ENCODE measurements at places on chromosomes 3 and 15.

GRCh38 chr3:33936171-33936920 is 137.9 kb downstream of the PDCD6IP start:
- no peak for DNase-seq

DNA sequence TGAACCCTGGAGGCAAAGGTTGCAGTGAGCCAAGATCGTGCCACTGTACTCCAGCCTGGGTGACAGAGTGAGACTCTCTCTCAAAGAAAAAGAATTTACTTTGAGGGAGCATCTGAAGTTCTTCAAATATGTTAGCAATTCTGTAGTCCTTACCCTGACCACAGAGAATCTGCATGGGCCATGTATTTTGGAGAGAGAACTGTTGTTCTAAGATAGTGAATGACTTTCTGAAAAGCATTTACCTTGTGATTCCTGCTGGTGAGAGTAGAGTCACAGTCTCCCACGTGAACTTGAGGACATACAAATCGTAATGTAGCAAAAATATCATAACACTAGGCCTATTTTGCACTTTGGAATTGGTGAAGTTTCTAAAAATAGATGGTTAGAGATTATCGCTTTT is 3.9 kb downstream of the BRK1 start:
- no peak for DNase-seq

DNA sequence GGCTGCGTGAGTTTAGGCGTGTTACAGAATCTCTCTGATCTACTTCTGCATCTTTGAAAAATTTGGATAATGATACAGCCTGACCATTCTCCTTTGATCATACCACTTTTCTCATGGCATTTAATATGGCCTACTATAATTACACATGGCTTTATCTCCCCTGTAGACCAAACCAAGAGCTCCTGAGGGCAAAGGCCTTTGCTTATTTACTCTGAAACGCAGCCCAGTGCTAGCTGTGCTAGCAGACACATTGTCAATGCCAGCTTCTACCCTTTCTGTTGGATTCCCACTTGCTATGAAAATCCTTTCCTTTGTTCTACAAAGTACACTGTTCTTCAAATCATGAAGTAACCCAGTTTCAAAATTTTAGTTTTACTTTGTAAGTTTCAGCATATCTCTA is 16.5 kb upstream of the VGLL4 start:
- DNase-seq: no peak

DNA sequence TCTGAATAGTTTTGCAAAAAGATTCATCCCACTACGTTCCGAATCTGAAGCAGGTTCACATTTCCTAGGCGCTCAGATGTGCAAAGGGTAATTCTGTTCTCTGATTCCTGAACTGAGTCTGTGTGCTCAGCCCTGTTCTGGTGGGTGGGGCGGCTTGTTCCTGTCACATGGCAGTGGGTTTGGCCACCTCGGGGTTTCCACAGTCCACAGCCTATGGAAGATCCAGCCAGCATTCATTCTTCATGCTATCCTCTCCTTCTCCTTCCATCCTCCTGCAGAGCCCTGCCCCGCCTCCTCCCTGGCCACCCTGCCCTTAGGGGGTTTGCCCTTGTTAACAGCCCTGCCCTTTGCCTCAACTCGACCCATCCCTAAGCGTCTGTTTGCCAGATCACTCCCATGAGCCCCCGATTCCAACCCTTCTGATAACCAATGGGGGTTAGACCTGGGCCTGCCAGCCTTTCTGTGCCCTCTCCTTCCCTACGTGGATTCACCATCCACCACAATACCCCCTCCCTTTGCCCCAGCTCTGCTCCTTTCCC is 31.0 kb downstream of the PRR20G start:
- DNase-seq: no peak

- no peak for DNase-seq
These were observed 76.2 kb downstream of the IMPG2 start for GRCh38 chr3:101244212-101244575.

DNA sequence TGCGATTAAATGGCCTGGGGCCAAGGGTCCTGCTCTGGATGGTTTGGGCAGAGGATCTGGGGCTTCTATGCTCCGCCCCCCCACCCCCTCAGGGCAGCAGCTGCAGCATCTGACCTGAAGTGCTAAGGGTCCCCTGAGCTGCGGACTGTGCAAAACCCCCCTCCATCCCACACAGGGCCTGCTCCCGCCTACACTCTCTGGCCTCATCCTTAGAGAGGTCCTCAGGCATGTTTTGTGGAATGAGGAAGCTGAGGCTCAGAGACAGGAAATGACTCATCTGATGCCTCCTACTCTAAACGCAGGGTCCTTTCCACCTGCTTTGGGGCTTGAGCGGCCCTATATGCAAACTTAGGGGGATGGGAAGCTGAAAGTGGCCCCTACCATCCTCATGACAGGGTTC is 59.5 kb upstream of the CTSH start:
- no peak for DNase-seq

GRCh38 chr3:45861043-45861719 is 19.3 kb upstream of the LZTFL1 start:
- no peak for DNase-seq

GRCh38 chr3:167874671-167875372 is 139.3 kb downstream of the SERPINI1 start:
- no peak for DNase-seq
